ENCODE measurements at places on chromosomes 7 and 10.

DNA sequence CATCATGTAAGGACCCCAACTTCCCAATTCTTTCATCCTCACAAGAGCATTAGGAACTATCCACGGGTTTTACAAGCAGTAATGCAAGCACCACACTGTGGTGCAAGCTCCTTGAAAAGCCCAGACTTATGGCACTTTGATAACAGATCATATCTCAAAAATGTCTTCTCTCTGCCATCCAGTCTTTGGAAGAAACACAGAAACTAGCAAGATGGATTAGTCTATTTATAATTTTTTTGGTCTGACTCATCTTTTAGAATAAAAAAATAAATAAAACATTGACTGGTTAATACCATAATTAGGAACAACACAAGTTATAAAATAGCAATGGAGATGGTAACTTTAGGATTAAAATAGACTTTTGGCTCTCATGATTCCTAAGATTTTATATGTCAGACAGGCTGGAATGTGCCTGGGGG lies 49.0 kb upstream of the CALD1 start:
- no peak for DNase-seq

DNA sequence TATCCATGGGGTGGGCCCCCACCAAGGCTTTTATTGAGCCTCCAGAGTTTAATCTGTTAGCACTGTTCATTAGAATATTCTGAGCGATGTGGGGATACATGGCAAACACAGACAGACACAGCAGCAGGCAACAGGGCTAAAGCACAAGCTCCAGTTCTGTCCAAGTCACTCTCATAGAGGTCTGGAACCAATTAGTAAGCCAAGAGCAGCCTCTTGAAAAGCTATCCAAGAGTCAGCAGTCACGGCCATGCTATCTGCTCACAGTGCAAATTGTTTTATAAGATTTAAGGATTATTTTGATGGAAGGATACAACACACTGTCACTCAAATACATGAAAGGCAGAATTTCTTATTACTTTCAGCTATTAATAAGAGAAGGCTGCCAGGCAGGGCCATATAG lies 86.4 kb upstream of the DGKB start:
- no peak for DNase-seq

- DNase-seq: no peak
These were observed 761 bp downstream of the KCTD7 start for GRCh38 chr7:66629222-66630062.

GRCh38 chr10:69359148-69359547 lies 57.6 kb downstream of the TACR2 start:
- DNase-seq: peak; percentile 36

- DNase-seq: peak; percentile 63
These were observed 70.5 kb downstream of the ZMIZ1 start for GRCh38 chr10:79139124-79139835.

- DNase-seq: no peak
These were observed 162.1 kb downstream of the DIP2C start for GRCh38 chr10:527416-527815.

DNA sequence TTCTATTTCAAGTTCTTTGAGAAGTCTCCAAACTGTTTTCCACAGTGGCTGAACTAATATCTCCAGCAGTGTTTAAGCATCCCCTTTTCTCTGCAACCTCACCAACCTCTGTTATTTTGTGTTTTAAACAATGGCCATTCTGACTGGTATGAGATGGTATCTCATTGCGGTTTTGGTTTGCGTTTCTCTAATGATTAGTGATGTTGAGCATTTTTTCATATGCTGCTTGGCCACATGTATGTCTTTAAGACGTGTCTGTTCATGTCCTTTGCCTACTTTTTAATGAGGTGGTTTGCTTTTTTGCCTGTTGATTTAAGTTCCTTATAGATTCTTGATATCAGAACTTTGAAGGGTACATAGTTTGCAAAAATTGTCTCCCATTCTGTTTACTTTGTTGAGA lies 156.6 kb upstream of the IMMP2L start:
- no peak for DNase-seq

- DNase-seq: no peak
These were observed 310.9 kb upstream of the NRG3 start for GRCh38 chr10:81564143-81564542.

DNA sequence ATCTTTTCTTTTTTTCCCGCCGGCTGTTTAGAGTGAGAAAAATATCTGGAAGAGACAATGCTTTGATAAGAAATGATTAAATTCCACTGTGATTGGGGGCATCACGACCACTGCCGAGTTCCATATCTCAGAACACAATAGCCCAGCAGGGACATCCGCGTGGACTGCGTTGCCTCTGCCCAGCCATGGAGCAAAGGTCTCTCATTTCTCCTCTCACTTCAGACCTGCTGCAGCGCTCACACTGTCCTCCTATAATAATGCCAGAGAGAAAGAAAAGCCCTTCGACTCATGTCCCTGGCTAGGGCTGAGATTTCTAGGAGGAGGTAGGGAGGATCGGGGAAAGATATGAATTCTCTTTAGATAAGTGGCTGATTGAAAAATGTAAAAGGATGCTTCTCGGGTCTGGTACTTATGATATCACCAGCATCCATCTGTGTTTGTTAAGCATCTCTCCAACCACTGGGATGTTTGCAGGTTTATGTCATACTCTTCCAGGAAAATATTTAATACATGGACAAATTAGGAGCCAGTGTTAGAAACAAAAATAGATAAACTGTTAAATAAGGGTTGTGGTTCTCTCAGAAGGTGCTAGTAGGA lies 472.9 kb upstream of the AKR1E2 start:
- no peak for DNase-seq

- DNase-seq: no peak
These were observed 4.1 kb downstream of the ACBD7 start for GRCh38 chr10:15084502-15084922.

DNA sequence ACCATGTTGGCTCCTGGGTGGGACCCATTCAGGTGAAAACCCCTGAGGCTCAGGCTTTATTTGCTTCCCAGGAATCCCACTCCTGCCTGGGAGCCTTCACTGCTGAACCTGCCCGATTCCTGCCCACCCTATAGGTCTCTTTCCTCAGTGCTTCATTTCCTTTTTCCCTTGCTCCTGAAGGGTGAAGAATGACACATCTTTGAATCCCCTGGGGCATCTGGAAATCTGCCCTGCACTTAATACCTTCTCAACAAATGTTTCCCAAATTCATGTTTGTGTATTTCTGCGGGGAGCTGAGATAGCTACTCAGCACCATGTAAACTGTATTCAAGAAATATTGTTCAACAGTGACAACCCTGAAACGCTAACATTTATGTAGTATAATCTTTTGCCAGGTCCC lies 10.3 kb upstream of the PCBD1 start:
- no peak for DNase-seq

GRCh38 chr10:104342941-104343411 lies 4.7 kb upstream of the ITPRIP start:
- DNase-seq: no peak

Data from Kasumi-1 (cell line).